Activated CD8-positive, alpha-beta T cell treated with anti-CD3 and anti-CD28 coated beads for 36 hours (primary cell): ENCODE measurements at places on chromosomes 12 and 14. TPM values are rescaled to one million over a fixed set of nuclear protein-coding genes. Genes with fewer than 3 reads are reported as not detected.

GRCh38 chr12:11954181-11954580 is 116.6 kb upstream of the BCL2L14 start:
- H3K27me3 ChIP-seq: peaks cover 24% of the 10 kb centered on the region
- H3K36me3 ChIP-seq: no peaks in the 10 kb centered on the region
- H3K4me1 ChIP-seq: peaks cover 30% of the 10 kb centered on the region

GRCh38 chr12:112916270-112916669 is 9.5 kb downstream of the OAS1 start:
- H3K4me1 ChIP-seq: no peaks in the 10 kb centered on the region
- H3K36me3 ChIP-seq: peaks cover 42% of the 10 kb centered on the region
- no peak overlapping the region for H3K27ac ChIP-seq

- peaks cover 3% of the 10 kb centered on the region for H3K4me1 ChIP-seq
- no peak overlapping the region for H3K27ac ChIP-seq
- no peaks in the 10 kb centered on the region for H3K27me3 ChIP-seq
- no peak overlapping the region for H3K4me3 ChIP-seq
These were observed 85.0 kb downstream of the SYNE3 start for GRCh38 chr14:95431199-95432143.

SDS gene
- not detected for total RNA-seq

- H3K27me3 ChIP-seq: no peaks in the 10 kb centered on the region
- H3K4me1 ChIP-seq: no peaks in the 10 kb centered on the region
- no peak overlapping the region for H3K4me3 ChIP-seq
- H3K36me3 ChIP-seq: no peaks in the 10 kb centered on the region
- H3K27ac ChIP-seq: no peak overlapping the region
- DNase-seq: no peak
These were observed 35.3 kb upstream of the TMTC1 start for GRCh38 chr12:29818916-29819623.

- no peaks in the 10 kb centered on the region for H3K4me1 ChIP-seq
- no peak overlapping the region for H3K4me3 ChIP-seq
- no peak overlapping the region for H3K27ac ChIP-seq
- DNase-seq: no peak
- H3K36me3 ChIP-seq: no peaks in the 10 kb centered on the region
These were observed 59.1 kb downstream of the TMTC2 start for GRCh38 chr12:82745807-82746206.
